ENCODE measurements at places on chromosomes 5 and 9. TPM values are rescaled to one million over a fixed set of nuclear protein-coding genes. Genes with fewer than 3 reads are reported as not detected.

DNA sequence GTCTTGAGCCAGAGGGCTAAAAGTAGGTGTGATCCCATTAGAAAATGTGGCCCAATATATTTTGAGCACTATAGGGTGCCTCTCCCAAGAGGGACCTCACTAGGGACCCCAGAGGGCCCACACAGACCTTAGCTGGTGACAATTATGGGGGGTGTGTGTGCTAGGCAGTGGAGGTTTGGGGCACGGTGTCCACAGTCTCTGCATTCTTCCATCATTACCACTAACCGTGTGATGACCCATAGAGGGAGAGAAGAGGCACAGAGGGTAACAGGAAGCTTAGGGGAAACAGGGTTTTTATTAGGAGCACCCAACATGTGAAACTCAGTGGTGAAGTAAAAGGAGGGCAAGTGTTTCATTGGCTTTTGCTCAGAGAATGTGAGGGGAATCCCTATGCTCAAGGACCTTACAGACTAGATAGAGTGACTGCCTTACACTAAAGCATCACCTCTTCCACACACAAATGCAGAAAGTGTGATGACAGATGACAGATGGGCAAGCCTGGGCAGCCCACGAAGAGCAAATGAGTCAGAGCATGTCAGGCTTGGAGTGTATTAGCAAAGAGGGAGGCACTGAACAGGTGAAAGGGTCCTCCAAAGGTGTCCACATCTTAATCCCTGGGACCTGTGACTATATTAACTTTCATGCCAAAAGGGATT lies 2.5 kb upstream of the ACTL7A start:
- DNase-seq, result peak; percentile 21

PTGR1 gene
- total RNA-seq, result 1.6 TPM

SPAG8 gene
- total RNA-seq, result 0.95 TPM

RNF224 gene
- total RNA-seq, result not detected

IL9 gene
- total RNA-seq, result not detected
